Bronchus fibroblast of lung (primary cell): ENCODE measurements at places on chromosomes 3 and 15. TPM values are rescaled to one million over a fixed set of nuclear protein-coding genes. Genes with fewer than 3 reads are reported as not detected.

The EFCC1 gene
- not detected in 2 replicates for total RNA-seq

The BTD gene
- 10.9 and 12.8 TPM in 2 replicates for total RNA-seq

The AP4E1 gene
- total RNA-seq: 3.7 and 5.9 TPM in 2 replicates

The ZBTB47 gene
- 12.1 and 12.8 TPM in 2 replicates for total RNA-seq

The IFT122 gene
- 22.7 and 24.7 TPM in 2 replicates for total RNA-seq

The DENND4A gene
- 6.5 and 8.2 TPM in 2 replicates for total RNA-seq

The SQOR gene
- total RNA-seq: 31.3 and 36.3 TPM in 2 replicates

The CHST13 gene
- not detected in 2 replicates for total RNA-seq

The B3GNT5 gene
- total RNA-seq: 29.9 and 34.3 TPM in 2 replicates

The CADPS gene
- total RNA-seq: 0.50 and 0.74 TPM in 2 replicates

The EEFSEC gene
- 16.1 and 18.9 TPM in 2 replicates for total RNA-seq

The MUC20 gene
- total RNA-seq: under 0.01 and 0.15 TPM in 2 replicates

The HEMK1 gene
- 13.2 and 18.0 TPM in 2 replicates for total RNA-seq

The FGF12 gene
- 0.15 TPM in 1 of 2 replicates, not detected in the other for total RNA-seq

The FHIT gene
- total RNA-seq: 0.45 and 0.50 TPM in 2 replicates

The LYZL4 gene
- total RNA-seq: not detected in 2 replicates

The EXD1 gene
- total RNA-seq: not detected in 2 replicates

The SLC24A5 gene
- not detected in 2 replicates for total RNA-seq

The TMEM207 gene
- total RNA-seq: not detected in 2 replicates
